Adrenal gland (tissue), 19 donors: ENCODE measurements at places on chromosomes 2 and 18.

GRCh38 chr2:168494190-168494711 is 38.2 kb downstream of the CERS6 start:
- no peak for DNase-seq

GRCh38 chr2:235576337-235576910 is 82.6 kb downstream of the AGAP1 start:
- no peak for DNase-seq

- no peak for DNase-seq
Observed at GRCh38 chr2:232377319-232377718, 1.2 kb upstream of the ALPP start.

- peak; percentile 59 for DNase-seq
Observed at GRCh38 chr2:3493615-3494007, 25.7 kb downstream of the ADI1 start.

- DNase-seq = no peak
Observed at GRCh38 chr18:7926526-7926925, 359.4 kb downstream of the PTPRM start.

DNA sequence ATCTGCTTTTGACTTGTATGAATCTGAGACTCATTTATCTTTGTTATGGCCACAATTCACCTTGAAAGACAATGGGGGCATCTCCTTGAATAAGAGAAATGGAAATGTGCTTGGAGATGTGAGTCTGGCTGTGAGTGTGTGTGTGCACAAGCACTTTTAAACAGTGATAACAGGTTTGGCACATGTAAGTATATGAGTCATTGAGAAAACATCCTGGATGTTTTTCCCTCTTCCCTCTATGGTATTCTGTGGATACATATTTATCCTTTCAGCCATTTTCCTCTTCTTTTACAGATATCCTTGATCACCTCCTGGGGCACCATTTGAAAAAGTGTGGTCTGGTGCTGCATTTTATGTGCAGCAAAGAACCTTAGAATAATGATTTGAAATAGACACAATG is 317.3 kb upstream of the THUMPD2 start:
- DNase-seq = no peak

DNA sequence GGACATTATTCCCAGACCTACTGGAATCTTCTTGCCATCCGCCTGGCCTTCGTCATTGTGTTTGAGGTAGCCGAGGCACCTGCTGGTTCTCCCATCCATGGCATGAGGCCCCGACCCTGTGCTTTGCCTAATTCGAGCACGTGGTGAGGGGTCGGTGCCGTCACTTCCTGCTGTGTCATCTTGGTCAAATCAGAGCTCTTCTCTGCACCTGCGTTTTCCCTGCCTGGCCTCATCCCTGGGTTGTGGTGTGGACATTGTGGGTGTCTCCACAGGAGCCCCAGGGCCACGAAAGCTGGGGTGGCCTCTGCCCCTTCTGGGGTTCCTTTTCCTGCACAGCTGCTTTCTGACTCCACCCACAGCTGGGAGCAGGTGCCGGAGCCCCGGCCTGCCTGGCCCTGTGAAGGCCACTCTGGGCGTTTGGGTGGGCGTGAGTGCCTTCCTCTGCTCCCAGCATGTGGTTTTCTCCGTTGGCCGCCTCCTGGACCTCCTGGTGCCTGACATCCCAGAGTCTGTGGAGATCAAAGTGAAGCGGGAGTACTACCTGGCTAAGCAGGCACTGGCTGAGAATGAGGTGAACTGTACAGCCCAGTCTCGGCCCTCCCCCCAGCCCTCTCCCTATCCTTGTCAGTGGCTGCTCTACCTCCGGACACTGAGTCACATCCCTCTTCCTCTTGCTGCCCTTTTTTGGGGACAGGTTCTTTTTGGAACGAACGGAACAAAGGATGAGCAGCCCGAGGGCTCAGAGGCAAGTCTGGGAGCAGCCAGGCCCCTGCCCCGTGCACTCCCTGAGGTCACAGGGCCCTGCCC is 34.9 kb downstream of the ANO7 start:
- peak; percentile 43 for DNase-seq

DNA sequence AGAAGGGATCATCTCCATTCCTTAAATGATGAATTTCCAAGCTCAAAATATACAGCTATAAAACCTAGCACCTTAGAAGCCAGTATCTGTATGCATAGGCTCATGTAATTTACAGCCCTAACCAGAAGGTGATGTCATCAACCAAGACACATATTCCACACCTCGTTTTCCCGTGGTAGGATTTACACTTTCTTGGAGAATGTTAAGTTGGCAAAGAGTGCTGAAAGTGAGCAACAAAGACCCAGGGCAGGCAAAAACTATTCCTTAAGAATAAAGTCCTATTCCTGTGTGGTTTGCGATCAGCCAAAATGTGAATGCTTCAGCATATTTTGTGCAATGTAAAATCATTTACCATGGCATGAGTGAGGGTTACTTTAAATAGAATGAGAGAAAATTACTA is 247.1 kb downstream of the OSR1 start:
- no peak for DNase-seq

GRCh38 chr2:2887772-2888387 is 489.7 kb downstream of the EIPR1 start:
- no peak for DNase-seq

DNA sequence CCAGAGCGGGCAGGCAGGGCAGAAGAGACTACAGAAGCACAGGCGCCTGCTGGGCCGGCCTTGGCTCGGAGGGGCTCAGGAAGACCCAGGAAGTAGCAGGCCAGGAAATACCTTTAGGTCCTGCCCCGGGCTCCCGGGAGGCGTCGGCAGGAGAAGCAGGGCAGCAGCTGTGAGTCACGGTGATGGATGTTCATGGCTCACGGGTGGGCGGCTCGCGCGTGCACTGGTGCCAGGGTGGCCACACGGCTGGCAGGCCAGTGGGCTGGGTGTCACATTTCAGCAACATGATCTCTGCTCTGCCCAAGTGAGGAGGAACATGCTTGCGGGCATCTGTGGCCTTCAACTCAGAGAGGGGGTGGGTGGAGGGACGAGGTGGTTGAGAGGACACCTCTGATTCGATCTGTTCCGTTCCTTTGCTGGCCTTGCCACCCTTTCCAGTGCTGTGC is 139.3 kb downstream of the KLHL29 start:
- DNase-seq = peak; percentile 93

DNA sequence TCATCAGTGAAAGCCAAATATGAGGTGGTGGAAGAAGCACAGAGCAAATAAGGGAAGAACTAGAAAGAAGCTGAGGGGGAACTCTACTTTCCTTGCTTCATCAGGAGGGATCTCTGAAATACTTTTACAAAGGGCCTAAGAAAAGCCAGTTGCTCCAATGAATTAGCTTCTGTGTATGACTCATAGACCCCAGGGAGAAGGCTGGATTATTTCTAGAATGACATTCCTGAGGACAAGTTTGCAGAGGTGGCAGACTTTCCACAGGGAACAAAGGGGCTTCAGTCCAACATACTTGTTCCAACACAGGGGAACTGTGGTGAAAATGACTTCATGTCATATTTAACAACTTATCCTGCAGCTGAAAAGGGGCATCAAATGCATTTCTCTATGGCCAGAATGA is 29.0 kb downstream of the DOK1 start:
- DNase-seq = no peak
